ENCODE measurements at places on chromosomes 6 and 20.

DNA sequence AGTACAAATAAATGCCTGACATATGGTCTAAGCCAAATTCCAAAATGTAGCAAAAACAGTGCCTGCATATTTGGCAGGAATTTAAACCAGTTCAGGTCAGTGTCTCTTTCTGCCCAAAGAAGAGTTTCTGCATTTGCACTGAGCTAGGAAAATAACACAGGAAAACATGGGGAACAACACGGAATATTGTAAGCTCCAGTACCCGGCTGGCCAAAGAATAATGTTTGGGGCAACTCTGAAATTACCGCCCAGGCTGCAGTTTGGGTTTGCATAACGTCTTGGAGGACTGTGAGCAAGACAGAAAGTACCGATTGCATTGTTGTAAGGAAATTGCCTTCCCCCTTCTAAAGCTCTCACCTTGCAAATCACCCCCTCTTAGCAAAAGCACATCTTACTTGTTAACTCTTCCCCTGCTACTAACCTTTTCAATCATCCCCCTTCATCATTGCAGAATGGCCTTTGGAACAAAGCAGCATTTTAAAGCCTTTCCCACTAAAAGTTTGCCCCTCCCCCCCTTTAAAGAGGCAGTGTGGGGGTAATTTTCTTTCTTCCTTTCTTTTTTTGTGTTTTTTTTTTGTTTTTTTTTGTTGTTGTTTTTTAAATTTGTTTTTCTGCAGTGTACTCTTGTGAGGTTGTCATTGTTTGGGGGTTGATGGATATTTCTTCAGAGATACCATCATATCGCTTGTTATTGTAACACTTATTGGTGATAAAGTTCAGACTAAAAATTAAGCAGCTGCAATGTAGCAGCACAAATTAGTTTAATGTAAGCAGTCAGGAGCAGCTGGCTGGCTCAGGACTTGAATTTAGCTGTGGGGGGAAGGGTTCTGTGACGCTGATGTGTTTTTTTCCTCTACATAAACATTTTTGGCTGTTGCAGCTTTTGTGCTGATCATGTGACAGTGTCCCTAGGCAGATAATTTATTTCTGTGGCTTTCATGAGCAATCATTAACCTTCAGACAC is 100.0 kb upstream of the CITED2 start:
- peak; percentile 20 for DNase-seq

GRCh38 chr6:140256248-140256647 is 881.8 kb upstream of the CITED2 start:
- no peak for DNase-seq

DNA sequence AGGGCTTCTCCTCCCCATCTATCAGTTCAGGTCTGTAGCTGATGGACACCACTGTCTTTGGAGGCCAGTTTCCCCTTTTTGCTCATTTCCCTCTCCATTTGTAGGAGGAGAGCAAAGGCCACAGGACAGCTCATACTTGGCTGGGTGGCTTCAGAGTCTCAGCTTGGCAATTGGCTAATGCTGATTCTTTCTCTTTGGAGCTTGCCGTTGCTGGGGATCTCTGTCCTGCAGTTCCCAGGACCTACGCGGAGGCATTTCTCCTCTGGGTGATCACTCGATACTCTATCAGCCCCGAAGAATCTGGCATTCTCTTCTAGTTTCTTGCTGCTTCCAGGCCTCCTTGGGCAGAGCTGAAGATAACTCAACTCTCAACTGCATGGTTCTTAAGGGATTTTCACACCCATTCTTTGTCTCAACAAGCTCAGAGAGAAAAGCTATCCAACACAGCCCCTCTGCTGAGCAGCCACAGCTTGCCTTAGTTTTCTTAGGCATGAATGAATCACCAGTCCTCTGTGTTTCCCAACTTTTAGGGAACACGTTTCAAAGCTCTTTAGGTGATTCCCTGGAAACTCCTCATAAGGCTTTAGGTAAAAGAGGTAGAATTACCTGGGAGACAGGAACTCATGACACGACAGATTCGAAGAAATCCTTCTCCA is 19.2 kb upstream of the SSR1 start:
- DNase-seq, result no peak

- no peak for DNase-seq
Measured at GRCh38 chr20:50471231-50471630, 39.0 kb upstream of the PTPN1 start.

GRCh38 chr6:143545976-143546547 is 34.5 kb upstream of the FUCA2 start:
- no peak for DNase-seq

- DNase-seq, result no peak
Measured at GRCh38 chr6:24872779-24873178, 63.0 kb downstream of the RIPOR2 start.

- no peak for DNase-seq
Measured at GRCh38 chr6:16722630-16723029, 38.6 kb downstream of the ATXN1 start.

GRCh38 chr6:12450467-12450866 is 160.3 kb downstream of the EDN1 start:
- no peak for DNase-seq

DNA sequence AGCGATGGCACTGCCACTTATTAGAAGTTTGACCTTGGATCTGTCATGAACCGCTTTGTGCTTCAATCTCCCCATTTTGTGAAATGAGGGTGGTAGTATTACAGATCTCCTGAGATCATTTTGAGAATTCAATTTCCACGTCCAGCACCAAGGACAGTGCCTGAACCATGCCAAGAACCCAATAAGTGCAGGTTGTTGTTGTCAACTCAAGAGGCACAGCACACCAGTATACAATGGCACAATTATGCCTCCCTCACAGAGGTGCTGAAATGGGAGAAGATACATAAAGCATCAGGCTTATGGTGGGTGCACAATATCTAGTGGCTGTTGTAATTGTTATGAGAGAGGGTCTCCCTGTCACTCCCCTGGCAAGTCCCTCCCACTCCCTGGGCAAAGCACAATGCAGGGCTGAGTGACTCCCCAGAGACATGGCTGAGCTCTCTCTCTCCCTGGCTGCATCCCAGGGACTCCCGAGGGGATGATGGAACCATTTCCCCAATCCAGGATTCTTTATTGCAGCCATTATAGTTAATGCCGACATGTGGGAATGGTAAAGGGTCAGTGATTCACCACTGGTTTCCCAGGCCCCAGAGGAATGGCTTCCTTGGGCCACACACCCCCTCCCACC is 78.7 kb downstream of the CDH22 start:
- no peak for DNase-seq

DNA sequence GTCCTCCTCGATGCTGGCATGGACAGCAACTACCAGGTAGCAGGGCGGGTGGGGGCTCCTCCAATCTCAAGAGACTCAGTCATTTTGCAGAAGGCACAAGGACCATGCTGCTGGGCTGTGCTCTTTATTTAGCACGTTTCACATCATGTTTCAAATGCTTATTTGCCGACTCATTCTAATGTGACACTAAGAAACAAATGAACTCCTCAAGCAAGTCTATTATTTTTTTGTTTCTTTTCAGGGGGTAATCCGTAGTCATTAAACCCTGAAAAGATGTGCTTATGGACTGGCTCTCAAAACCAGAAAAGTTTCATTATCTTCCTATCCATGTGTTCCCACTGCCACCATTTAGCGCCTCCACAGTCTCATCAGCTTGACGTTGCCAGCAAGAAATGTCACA is 92.9 kb downstream of the ANKS1A start:
- DNase-seq, result no peak

DNA sequence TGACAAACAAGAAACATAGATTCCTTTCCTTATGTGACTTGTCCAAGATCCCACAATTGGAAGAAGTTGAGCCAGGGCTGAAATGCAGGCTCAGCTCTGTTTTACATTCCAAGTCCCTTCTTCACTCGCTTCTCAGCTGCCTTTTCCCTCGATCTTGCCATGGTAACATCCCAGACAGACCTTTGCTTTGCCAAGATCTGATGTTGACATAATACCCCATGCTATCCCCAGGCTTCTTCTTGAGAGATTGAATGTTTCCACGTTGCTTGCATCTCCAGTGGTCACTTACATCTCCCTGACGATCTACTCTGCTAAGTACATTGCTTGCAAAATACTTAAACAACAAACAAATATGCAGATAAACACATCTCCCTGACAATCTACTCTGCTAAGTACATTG is 63.5 kb downstream of the TBXT start:
- no peak for DNase-seq

All from GM10248 (cell line).